ENCODE measurements at places on chromosomes 6 and 20.
A peak's percentile ranks its signal among the peaks of the same experiment; 100 is the strongest.

DNA sequence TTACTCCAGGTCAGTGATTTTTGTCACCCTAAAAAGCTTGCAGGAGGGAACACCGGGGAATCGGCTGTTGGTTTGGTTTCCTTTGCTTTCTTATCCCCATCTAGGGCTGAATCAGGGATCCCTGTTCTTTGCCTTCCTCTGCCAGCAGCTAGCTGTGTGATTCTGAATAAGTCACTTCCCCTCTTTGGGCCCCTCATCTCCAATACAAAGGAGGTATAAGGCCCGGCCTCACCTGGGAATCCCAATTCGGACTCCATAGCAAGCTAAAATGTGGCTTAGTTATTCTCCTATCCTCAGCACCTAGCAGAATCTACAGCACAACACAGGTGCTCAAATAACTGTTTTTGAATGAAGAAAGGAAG, 18.5 kb upstream of the ARMC12 start:
- no peak for DNase-seq

DNA sequence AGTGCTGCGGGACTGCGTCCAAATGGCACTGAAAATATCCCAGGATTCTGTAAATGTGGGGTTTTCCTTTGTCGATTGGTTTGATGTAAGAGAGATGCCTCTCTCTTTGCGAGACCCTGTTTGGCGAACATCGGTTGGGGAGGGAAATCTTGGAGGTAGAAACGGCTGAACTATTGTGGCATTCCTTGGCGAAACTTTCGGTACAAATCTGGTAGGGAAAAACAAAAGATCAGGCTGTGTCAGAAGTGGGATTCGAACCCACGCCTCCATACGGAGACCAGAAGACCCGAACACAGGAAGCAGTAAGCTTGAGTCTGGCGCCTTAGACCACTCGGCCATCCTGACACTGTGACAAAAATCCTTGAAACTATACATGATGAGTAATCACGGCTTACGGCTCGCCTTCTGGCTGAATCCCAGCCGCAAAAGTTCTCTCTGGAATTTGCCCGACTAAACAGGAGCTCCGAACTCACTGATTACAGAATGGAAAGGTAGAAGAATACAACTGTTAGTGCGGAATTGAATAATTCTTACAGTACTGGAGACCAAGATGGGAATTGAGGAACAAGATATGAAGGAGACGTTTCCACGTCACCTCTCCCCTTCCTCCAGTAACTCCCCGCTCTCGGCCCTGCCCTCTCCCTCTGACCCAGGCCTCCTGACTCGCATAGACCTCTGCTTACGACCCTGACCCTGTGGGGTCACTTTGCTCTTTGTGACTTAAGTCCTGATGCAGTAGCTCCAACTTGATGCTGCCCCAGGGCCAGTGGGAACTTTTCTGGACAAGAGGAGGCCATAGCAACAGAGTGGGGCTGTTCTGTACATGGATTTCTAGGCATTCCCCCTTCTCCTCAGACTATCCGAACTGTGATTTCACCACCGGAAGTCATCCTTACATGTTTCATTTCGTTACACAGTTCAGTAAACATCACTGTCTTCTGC, 132.8 kb upstream of the ZNF184 start:
- DNase-seq, result peak; percentile 80

DNA sequence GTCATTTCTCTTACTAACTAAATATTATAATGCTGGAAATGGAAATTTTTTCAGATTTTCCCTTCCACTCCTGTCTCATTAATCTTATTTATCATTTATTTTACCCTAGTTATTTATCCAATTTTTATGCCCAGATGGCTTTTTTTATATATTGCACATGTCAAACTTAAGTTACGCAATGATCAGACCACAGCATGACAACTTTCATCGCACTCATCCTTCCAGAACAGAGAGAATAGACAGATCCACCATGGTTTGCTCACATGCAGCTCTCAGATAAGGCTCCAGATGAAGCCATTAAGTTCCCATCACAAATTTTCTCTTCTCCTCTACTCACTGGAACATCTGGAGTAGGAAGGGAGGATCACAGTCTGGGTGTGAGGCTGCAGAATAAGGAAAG, 48.7 kb downstream of the MAP7 start:
- DNase-seq, result no peak

DNA sequence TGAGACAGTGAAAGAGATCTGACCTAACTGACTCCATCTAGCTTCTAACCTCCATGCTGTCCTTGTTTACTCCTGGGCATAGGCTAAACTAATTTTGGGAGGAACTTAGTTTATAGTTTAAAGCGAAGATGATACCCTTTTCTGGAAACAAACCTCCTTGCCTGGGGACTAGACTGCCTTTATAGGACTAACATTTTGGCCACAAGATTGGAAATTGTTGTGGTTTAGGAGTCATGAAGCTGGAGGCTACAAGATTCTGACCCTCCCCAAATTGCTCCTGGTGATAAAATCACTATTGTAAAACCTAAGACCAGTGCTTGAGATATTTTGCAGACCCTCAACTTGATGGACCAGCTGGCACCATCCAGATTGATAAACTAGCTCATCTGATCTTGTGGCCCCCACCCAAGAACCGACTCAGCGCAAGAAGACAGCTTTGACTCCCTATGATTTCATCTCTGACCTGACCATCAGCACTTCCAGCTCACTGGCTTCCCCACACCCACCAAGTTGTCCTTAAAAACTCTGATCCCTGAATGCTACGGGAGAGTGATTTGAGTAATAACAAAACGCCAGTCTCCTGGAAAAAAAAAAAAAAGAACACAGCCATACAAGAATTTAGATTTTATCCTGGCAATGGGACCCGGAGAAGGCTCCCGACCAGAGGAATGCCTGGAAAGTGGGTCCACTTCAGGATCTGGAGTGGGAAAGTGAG, 63.0 kb downstream of the ABHD12 start:
- DNase-seq, result no peak

GRCh38 chr20:35434085-35435005, 3.7 kb downstream of the GDF5 start:
- DNase-seq, result no peak

DNA sequence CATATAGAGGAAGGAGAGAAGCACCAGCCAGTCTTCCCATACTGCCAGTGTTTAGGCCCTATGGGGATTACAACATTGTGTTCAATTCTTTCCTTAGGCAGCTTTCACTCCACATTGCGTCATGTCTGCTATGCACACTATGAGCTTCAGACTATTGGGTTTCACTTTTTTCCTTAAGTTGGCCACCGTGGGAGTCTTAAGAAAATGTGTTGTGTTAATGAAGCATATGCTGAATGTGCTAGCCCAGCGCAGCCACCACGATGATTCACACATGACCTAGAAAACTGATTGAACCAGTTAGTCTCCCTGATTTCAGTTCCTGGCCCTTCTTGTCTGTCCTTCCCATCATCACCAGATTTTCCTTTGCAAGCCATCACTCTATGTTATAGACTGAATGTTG, 21.5 kb downstream of the TUBB2B start:
- no peak for DNase-seq
